ENCODE measurements at places on chromosomes 2 and 18.
A peak's percentile ranks its signal among the peaks of the same experiment; 100 is the strongest.

DNA sequence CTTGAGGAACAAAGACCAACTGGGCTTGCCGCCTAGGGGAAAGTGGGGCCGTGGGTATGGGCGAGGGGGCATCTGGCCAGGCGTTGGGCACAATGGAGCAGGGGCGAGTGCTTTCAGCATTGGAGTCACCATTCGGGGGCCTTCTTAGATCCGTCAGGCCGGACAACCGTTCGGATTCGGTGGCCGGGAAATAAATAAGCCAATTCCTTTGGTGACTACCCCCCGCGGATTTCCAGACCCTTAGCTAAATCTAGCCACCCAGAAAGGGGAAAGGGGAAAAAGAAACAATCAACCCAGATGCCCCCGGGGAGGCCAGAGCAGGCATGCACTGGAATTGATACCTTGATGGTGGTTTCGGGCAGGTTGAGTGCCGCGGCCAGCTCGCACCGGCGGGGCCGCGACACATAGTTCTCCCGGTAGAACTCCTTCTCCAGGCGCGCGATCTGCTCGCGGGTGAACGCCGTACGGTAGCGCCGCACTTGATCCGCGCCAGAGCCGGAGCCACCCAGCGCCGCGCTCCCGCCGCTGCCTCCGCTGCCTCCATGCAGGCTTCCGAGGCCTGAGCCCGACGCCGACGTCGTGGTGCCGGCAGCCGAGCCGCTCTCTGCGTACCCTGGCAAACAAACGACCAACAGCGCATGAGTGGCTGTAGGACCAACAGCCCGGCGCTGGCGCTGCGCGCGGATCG, 1.8 kb downstream of the EVX2 start:
- DNase-seq = no peak

DNA sequence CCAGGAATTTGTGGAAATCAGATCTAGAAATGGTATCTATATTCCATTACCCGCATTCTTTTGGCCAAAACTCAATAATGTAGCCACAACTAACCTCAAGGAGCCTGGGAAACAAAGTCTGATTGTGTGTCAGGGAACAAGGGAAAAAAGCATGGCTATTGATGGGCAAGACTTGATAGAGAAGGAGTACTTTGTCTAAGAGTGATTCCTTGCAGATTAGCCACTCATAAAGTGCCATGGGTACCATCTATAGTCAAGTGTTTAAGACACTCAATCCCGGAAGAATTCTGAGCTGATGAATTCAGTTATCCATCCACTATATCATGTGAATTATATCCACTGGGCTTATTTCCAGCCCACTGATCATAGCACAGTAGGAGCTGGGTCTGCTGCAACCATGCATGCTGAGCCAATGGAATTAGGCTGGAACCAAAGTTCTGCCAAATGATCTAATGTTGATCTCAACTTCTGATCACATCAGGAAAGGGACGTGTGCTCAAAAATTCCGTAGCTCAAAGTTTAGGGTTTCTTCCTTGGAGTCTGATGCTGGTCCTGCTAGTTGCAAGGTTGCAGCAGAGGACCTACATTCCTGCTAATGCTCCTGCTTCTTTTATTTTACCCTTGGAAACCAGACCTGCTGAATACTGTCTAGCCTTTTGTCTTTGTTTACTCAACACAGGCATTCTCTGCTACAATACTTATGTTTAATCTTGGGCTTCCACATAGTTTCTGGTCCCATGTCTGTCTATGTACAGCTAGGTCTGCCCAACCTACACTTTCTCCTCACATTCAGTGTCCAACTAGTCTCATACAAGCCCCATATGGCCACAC, 629.7 kb downstream of the IRS1 start:
- DNase-seq = no peak

GRCh38 chr2:205964111-205964761, 121.7 kb downstream of the INO80D start:
- no peak for DNase-seq

GRCh38 chr2:99615247-99615771, 125.5 kb upstream of the REV1 start:
- peak; percentile 43 for DNase-seq

DNA sequence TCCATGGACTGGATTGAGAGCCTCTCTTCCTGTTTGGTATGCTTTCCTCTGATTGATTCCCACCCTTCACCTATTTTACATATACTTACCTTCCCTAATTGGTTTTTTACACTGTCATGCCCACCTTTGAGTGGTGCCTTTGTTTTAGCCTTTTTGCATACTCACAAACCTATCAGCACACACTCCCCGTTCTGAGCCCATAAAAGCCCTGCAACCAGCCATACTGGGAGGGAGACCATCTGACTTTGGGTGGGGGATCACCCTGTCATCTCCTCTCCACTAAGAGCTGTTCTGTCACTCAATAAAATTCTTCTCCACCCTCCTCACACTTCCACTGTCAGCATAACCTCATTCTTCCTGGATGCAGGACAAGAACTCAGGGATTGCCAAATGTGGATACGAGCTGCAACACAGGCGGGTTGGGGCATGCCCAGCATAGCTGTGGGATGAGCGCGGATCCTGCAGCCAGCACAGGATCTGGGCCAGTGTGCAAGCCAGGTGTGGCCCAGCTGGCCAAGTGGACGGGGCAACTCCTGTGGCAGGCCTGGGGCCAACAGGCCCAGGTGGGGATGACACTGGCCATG, 9.4 kb upstream of the MOB1A start:
- peak; percentile 93 for DNase-seq

DNA sequence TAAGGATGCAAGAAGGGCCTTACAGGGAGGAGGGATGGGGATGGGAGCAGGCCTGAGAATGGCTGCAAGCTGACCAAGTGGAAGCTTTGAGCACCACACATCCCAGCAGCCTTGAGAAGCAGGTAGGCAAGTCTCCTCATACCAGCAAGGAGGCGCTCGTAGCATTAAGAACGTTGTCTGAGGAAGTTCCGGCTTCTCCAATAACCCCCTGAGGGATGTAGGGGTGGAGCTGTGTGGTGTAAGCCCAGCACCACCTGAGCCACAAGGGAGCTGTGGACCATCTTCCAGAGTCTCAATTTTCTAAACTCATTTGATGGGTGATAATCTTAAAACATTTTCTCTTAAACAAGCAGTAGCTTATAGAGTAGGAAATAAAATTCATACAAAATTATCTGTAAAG, 50.6 kb downstream of the ST3GAL5 start:
- DNase-seq = peak; percentile 65
